ENCODE measurements at places on chromosomes 1 and 21. TPM values are rescaled to one million over a fixed set of nuclear protein-coding genes. Genes with fewer than 3 reads are reported as not detected.
A peak's percentile ranks its signal among the peaks of the same experiment; 100 is the strongest.

The IL19 gene
- total RNA-seq = not detected

The VWA5B1 gene
- total RNA-seq = 1.5 TPM

DNA sequence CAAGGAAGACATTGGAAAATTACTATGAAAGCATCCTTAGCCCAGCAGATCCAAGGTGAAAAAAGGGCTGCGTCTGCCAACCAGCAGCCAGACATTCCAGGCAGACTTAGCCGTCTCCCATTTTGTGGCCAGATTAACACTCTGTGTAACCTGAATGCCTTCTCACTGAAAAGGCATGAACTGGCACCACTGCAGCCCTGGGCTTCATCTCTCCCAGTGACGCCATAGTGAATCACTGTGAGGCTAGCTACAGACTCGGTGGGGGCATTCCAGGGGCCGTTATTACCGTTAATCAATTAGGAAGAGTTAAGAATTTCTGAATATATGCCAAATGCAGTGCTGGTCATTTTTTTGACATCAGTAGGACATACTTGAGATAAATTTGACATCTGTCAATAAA is 627.4 kb downstream of the LMO4 start:
- no peak for DNase-seq

The KAZN gene
- 11.4 TPM for total RNA-seq

The DPT gene
- total RNA-seq = 30.9 TPM

- no peak for DNase-seq
Measured at GRCh38 chr1:202305168-202305567, 36.6 kb downstream of the UBE2T start.

DNA sequence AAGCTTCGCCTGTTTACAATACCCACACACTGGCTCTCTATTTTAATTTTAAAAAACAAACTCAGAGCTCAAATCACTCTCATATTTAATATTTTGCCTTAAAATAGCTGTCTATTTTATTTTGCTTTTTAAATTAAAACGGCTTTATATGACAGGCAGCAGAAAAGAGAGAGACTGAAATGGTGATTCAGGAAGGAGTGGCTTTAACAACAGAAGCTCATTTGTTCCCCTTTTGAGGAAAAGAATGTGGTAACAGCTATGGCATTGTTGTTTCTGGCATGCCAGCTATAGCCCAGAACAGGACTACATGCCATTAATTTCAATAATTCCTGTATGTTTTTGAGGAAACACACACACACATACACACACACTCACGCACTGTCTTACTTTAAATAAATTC is 234.2 kb upstream of the PTBP2 start:
- no peak for DNase-seq

GRCh38 chr1:55639051-55639450 is 423.9 kb upstream of the USP24 start:
- DNase-seq = no peak

DNA sequence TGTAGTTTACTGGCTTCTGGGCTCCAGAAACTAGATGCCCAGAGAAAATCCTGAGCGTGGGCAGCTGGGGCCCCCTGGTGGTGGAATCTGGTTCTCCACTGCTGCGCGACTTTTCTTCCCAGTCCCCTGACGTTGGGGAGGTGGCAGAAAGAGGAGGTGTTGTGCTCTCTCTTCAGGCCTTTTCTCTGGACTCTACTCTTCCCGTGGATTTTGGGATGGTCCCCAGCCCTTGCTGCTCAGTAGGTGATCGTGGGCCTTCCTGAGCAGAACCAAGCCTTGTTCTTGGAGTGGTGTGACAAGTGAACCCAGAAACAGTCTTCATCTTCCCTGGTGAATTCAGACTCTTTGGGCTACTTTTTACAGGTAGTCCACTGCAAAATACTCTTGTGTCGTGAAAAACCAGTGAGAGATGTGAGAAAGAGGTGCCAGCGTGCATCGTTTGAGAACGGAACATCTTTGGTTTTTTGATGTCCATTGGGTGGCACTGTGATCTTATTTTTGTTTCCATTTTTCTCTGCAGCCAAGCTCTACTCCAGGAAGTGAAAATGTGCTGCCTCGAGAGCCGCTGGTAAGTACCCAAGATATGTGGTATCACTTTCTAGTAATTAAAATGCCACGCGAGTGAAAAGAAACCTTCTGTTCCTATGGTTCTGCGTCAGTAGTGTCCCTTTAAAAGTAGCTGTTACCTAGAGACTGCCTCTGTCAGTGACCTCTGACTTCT is 20.2 kb downstream of the PEX14 start:
- peak; percentile 55 for DNase-seq

The METTL13 gene
- total RNA-seq = 24.8 TPM

The UBE2Q1 gene
- 98.9 TPM for total RNA-seq

DNA sequence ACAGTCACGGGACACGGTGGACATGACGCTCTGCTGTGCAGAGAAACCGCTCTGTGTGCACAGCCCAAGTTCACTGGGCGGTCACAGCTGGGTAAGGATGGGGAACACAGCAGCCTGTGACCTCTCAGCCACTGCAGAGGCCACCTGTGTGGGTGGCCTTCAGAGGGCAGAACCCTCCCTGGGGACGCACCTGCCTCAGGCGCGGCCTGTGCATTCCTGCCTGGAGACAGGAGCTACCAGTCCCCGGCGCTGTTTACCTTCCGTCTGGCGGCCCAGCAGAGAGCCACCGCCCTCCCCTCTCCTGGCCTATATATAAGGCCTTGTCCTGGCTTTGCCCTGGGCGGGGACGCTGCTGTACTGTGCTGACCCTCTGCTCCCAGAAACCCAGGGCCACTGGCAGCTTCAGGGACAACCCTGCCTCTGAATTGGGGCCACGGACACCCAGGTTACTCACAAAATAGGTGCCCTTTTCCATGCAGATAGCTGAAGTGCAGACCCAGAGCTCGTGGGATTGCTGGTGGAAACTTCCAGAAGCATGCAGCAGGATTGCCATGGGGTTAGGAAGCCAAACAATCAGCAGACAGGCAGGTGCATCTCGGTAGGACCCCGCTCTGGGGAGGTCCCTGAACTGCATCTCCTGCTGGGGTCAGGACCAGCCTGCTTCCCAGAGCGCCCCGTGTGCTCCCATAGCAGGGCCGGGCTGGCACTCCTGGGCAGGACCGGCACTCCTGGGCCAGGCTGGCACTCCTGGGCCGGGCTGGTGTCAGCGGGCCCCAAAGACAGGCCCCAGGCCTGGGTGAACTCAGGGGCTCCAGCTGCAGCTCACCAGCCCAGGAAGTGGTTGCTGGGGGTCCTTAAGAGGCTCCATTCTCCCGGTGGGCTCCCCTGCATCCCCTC is 83.6 kb downstream of the SIK1 start:
- peak; percentile 93 for DNase-seq

GRCh38 chr1:174023440-174023839 is 1.3 kb upstream of the RC3H1 start:
- DNase-seq = peak; percentile 55

- DNase-seq = no peak
Measured at GRCh38 chr1:35810096-35810881, 2.5 kb downstream of the AGO4 start.

The IL12RB2 gene
- total RNA-seq = 0.82 TPM

- no peak for DNase-seq
Measured at GRCh38 chr1:232404981-232405731, 224.8 kb downstream of the SIPA1L2 start.

- no peak for DNase-seq
Measured at GRCh38 chr1:4345094-4345493, 309.3 kb upstream of the AJAP1 start.

DNA sequence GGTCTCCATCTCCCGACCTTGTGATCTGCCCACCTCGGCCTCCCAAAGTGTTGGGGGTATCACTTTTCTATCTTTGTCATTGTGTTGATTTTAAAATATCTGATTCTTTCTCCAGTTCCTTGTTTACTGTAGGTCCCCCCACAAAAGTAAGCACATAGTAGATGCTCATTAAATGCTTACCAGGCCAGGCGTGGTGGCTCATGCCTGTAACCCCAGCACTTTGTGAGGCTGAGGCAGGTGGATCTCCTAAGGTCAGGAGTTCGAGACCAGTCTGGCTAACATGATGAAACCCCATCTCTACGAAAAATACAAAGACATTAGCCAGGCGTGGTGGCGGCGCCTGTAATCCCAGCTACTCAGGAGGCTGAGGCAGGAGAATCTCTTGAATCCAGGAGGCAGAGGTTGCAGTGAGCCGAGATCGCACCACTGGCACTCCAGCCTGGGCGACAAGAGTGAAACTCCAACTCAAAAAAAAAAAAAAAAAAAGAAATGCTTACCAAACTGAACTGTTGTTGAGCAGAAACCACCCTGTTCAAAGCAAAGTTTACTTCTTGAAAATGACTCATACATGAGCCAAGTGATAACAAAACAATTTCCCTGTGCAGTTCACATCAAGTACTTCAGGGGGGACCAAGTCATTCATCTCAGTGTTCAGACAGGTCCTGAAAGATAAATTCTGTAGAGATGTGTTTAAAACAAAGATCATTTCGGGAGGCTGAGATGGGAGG is 24.3 kb upstream of the NID1 start:
- no peak for DNase-seq

- DNase-seq = no peak
Measured at GRCh38 chr21:31372471-31372765, 28.4 kb upstream of the TIAM1 start.

DNA sequence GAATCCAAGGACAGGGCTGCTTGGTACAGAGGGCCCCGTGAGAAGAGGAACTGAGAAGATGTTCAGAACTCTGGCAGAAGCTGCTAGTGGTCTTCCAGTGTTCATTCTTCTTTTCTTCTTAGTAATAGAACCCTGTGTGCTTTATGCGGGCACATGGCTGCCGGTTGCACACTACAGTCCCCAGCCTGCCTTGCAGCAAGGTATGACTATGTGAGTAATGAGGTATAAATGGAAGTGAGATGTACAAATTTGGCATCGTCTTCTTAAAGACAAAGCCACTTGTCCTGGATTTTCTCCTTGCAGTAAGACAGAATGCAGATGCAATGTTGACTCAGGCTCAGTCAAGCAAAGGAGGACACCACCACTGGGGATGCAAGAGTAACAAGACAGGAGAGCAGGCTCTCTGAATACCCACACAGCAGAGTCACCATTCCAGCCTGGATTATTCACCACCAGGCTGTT is 15.0 kb upstream of the ATP1B1 start:
- no peak for DNase-seq

DNA sequence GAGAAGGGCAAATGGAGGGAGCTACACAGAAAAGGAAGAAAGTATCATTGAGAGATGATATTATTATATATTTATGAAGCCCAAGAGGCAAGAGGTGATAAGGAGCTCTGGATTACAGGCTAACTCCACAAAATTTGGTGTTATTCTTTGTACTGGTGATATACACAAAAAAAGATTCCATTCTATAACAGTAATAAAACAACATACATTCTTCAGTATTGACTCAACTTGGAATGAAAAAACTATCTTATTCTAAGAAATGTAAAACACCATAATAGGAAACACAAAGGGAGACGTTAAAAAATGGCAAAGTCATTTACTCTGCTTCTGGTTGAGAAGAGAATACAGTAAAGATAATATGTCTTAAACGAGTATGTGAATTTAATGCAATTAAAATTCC is 99.4 kb downstream of the TEX35 start:
- no peak for DNase-seq

- DNase-seq = no peak
Measured at GRCh38 chr21:41439248-41439647, 13.2 kb downstream of the MX1 start.

DNA sequence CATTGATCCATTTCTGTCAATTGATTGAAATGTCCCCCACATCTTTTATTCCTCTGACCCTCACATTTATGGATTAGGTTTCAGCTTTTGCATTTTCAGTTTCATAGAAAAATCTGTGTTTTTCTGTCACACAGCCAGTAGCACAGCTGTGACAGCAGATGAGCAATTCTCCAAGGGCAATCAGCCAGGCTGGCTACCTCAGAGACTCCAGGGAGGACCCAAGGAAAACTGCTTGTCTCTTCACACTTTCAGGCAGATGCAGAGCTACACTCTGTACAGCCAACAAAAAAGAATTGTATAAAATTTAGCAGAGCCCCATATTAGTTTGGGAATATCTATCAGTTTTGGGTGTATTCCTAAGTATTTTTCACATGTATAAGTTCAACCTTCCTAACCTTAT is 257.2 kb downstream of the LRRC7 start:
- no peak for DNase-seq

Measured in left colon (tissue), 2 donors.